ENCODE measurements at places on chromosomes 1 and 21.

DNA sequence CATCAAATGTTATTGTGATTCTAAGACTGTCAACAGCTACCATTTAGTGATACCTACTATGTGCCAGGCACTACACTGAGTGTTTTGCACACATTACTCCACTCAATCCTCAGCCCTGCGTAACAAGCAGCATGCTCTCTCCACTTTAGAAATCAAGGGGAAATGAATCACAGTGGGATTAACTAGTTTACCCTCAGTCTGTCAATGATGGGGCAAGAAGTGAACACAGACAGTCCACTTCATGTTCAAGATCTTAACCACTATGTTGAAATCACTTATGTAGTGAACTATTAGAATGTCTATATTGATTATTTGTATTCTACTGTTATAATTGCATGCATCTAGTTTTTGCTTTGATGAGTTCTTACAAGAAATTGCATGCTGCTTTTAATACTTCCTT, 165.3 kb downstream of the LTN1 start:
- DNase-seq: no peak

- no peak for DNase-seq
Observed at GRCh38 chr21:38361324-38361723, 104.5 kb downstream of the KCNJ15 start.

- peak; percentile 80 for DNase-seq
Observed at GRCh38 chr1:21651214-21652042, 17.7 kb downstream of the RAP1GAP start.

DNA sequence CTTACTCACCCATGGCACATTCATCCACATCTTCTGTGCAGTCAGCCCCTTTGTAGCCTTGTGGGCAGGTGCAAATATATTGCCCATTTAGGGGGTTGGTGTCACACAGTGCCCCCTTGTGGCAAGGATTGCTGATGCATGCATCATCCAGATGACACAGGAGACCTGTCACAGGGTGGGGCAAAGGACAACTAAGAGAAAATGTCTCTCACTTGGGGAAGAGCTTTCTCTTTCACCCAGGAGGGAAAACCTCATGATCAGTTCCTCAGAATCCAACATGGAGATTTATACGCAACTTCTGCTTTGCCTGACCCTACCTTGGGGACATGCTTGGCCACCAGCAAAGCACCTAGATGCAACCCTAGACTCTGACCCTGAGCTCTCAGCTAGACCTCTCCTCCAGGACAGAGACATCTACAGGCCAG, 71.8 kb upstream of the ADAM30 start:
- peak; percentile 15 for DNase-seq

DNA sequence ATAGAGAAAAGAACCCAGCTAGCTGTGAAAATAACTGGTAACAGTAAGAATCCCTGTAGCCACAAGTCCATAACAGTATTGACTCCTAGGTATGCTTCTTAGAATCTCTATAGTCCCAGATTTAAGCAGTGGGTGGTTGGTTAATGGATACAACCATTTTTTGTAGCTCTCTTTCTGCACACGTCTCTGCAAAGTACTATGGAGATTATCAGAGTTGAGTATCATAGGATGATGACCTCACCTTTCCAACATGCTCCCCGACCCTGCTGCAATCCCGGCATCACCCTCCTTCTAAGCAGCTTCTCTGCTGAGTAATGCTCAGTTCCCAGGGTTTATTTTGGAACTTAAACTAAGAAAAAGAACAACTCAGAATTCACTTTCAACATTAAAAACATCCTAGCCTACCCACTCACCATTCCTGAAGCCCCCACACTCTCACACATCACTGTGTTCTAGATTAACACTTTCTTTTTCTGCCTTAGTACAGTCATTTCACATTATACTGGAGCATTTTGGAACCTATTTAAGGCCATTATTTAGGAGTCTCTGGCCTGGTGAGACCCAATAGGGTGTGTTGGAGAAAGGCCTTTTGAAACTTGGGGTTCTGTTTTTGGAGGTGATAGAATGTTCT, 2.7 kb downstream of the MLLT11 start:
- DNase-seq: no peak

DNA sequence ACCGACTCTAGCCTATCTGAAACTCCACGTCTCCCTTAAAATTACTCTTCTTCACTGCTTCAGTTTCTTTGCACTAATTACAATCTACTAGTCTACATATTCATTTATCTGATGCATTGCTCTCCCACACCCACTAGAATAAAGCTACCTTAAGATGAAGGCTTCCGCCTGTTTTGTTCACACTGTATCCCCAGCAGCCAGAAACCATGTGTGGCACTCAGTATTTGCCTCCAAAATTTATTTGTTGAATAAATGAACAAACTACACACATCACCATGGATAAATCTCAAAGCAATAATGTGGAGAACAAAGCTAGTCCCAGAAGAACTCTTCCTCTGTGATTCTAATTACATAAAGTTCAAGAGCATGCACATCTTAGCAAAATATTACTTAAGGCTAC, 95.7 kb downstream of the DSCAM start:
- DNase-seq: no peak

- DNase-seq: no peak
Observed at GRCh38 chr1:109979489-109980091, 5.0 kb upstream of the AHCYL1 start.

GRCh38 chr1:29245876-29246275, 9.6 kb downstream of the PTPRU start:
- no peak for DNase-seq

- no peak for DNase-seq
Observed at GRCh38 chr1:216598448-216598847, 124.8 kb downstream of the ESRRG start.

- no peak for DNase-seq
Observed at GRCh38 chr1:29696656-29697390, 460.5 kb downstream of the PTPRU start.

- DNase-seq: no peak
Observed at GRCh38 chr1:204155881-204156280, 4.0 kb upstream of the ETNK2 start.

GRCh38 chr1:202852163-202852904, 36.6 kb downstream of the RABIF start:
- peak; percentile 72 for DNase-seq

- DNase-seq: no peak
Observed at GRCh38 chr1:243796016-243796415, 54.0 kb downstream of the AKT3 start.

GRCh38 chr1:77509051-77509492, 173.4 kb downstream of the ZZZ3 start:
- DNase-seq: no peak

DNA sequence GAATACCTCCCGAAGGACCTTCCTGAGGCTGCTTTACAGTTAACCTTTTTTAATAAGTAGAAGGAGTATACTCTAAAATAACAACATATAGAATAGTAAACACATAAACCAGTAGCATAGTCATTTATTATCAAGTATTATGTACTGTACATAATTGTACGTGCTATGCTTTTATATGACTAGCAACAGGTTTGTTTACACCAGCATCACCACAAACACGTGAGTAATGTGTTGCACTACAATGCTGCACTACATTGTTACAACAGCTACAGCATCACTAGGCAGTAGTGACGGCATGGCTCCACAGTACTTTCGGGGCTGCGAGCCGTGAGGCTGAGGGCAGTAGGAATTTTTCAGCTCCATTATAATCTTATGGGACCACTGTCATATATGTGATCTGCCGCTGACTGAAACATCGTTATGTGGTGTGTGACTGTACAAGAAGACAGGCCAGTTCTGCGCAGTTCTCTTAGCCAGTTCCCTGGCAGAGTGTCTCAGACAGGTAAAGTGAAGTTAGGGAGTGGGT, 82.8 kb upstream of the LRRC8D start:
- no peak for DNase-seq

- DNase-seq: no peak
Observed at GRCh38 chr1:192303029-192303428, 13.8 kb upstream of the RGS21 start.

GRCh38 chr1:210489491-210489890, 160.8 kb downstream of the HHAT start:
- DNase-seq: no peak

Measured in GM13977 (cell line).